ENCODE measurements at places on chromosomes 13 and 19.

GRCh38 chr19:5993648-5994358 lies 15.9 kb upstream of the RANBP3 start:
- DNase-seq = no peak

DNA sequence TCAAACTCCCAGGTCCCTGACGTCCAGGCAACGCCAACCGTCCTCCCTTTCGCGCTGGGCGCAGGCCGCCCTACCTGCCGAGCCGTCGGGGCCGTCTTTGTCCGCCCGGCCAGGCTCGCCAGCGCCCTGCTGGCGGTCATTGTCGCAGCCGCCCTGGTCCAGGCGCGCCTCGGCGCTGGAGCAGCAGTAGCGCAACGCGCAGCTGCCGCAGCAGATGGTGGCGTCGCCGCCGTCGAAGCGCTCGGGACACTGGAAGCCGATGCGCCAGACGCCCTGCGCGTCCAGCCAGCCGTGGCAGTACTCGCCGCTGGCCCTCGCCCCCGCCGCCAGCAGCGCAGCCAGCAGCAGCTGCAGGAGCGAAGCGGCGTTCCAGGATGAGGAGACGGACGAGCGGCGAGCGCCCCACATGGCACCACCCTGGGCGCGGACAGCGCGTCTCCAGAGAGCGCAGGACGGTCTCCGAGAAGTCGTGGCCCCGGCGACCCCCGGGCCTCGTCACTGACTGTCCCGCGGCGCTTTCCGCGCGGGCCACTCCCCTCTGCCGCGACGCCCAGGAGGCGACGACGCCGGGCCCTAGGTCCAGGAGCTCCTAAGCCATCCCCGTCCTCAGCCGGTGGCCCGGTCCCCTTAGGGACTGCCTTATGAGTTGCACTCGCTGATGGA lies 1.1 kb downstream of the SHISA2 start:
- DNase-seq = no peak

DNA sequence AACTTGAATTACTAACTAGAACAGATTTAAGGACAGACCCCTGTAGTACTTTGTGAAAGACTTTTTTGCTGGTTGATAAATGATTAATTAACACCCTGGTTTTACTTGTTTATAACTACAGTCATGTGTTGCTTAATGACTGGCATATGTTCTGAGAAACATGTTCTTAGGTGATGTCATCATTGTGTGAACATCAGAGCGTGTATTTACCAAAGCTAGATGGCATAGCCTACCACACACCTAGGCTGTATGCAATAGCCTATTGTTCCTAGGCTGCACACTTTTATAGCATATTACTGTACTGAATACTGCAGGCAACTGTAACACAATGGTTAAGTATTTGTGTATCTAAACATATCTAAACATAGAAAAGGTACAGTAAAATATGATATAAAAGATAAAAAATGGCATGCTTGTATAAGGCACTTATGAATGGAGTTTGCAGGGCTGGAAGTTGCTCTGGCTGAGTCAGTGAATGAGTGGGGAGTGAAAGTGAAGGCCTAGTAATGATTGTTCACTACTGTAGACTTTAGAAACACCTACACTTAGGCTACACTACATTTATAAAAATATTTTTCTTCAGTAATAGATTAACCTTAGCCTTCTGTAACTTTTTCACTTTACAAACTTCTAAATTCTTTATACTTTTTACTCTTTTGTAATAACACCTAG lies 260.3 kb downstream of the KCNRG start:
- DNase-seq = no peak

GRCh38 chr13:48393698-48394085 lies 19.2 kb downstream of the LPAR6 start:
- DNase-seq = no peak

- no peak for DNase-seq
Measured at GRCh38 chr13:94921181-94921580, 208.8 kb upstream of the SOX21 start.

Measured in breast epithelium (tissue), 4 donors.